Stimulated activated CD8-positive, alpha-beta memory T cell treated with anti-CD3 and anti-CD28 coated beads, Interleukin-4, amount 100 ng/mL, for 4 hours (primary cell): ENCODE measurements at places on chromosomes 4 and X.

DNA sequence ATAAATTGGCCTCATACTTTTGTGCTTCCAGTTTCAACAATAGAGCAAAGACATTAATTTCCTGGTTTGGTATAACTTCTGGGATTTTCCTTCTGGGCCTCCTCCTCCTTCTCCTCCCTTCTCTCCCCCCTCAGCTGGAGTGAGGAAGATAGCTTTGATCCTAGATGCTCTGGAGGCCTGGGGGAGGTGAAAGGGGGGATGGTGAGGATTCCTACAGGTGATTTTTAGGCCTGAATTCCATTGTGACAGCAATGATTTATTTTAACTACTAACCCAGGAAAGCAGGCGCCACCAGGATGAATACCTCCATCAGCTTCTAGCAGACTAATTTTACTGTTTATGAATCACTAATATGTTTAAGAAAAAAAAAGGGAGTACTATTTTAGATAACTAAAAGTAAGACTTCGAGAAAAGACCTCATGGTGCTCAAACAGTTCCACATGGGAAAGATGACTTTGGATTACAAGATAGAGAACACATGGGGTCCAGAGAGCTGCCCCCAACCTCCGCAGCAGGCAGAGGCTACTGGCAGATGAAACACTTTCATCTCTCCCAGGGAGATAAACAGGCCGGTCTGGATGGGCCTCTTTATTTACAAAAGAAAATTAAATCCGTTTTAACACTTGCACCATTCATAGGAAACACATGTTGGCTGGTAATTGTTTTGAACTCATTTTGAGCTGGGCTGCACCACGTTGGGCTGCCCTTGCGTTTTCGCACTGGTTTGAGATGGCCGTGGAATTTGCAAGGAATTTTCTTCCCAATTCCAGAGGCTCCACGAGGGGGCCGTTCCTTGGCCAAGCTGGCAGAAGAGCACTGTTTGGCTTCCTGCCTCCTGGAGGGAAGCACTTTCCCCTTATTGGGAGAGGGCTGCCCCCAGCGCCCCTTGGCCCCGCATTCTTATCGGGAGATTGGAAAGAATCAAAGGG, 125.1 kb upstream of the STX18 start:
- no peak for DNase-seq

DNA sequence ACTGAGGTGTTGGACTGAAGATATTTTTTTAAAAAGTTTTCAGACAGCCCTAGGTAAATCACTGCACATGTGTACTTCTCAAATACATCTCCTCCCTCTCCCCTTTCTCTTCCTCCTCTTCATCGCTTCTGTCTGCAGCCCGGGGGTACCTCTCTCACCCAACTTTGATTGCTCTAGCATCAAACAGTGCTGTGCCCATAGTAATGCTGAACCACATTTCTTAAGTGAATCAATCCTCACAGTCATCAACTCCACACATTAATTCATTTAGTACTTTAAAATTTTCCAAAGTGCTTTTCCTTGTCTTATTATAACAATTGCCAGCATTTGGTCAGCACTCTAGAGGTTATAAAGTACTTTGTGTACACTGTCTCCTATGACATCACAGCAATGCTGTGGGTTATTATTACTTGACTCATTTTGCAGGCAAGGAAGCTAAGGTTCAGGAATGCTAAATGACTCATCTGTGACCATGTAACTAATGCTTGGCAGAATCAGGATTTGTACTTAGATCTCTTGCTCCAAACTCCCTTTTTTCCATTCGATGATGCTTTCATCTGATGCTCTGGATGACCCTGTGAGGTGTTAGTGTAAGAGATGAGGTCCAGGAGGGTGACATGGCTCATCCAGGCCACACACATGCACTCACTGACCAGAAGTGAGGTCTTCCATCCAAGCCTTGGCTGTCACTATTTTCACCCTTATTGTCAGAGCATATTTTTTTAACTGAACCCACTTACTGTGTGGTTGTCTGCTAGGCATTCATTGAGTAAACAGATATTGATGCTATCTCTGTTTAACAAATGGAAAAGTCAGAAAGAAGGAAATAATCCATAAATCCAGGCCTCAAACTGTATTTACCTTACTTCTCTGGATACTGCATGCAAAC, 58.8 kb downstream of the RHOH start:
- DNase-seq = no peak

GRCh38 chr4:39706334-39706733, 8.4 kb downstream of the UBE2K start:
- no peak for DNase-seq

DNA sequence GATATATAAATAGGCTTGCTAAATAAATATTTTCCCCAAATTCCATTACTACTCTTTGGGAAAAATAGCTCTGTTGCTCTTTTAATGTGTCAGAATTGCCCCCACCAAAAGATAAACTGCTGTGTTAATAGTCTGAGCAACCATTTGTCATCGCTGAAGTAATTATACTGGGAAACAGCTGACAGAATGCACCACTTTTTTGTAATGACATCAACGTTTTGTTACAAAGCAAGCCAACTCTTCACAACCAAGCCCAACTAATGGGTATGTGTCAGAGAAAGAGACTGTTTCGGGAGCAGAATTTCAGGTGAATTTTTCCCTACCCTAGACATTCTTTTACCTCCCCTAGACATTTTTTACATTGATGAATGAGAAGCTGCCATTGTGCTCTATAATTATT, 405.0 kb upstream of the MAGEB18 start:
- no peak for DNase-seq

- no peak for DNase-seq
Measured at GRCh38 chr4:181503687-181504390, 739.4 kb upstream of the TENM3 start.

DNA sequence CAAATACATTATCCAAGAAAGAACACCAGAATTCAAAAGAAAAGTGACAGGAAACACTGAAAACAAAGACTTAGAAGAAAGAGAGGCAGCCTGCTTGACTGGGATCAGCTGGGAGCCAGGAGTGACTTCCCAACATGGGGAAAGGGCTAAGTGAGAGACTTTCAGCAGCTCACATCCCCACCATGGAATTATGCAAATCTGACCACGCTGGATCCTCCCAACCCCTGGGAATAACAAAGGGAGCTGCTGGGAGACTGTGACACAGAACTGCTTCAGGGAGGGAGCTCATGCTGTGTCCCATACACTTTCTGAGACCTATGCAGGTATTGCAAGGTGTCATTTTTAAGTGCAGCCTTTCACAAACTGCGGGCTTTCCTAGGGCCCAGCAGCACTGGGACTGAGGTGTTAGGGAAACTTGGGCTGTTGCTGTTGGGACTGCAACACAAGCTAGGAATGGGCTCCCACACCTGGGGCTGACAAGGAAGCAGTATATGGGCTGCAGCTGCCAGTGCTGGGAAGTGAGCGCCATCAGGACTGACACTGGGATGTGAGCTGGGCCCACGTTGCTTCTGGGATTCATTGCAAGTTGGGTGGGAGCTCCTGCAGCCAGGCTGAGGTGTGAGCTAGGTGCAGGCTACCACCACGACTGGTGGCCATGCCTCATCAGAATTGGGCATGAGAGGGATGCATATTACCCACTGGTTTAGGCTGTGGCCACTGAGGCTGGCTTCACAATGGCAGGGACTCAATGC, 139.1 kb downstream of the KDR start:
- no peak for DNase-seq

DNA sequence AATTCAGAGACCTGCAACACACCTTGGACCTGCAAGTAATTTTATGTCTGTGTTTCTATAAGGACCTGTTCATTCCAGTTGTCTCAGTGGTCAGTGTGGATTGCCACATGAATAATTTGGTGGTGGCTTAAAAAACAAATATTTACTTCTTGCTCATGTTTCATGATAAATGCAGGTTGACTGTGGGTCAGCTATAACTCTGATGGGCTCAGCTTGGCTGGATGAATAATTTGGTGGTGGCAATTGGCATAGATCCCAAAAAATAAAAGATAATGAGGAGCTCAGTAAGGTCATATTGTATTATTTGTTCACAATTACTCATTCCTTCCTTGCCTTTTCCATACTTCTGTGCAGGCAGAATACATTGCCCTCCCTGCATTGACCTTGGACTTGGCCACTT, 18.9 kb upstream of the SCRG1 start:
- DNase-seq = no peak

- DNase-seq = no peak
Measured at GRCh38 chr4:86948276-86948675, 13.5 kb downstream of the AFF1 start.
